SJSA1 (cell line): ENCODE measurements at places on chromosomes 6 and 20. TPM values are rescaled to one million over a fixed set of nuclear protein-coding genes. Genes with fewer than 3 reads are reported as not detected.
A peak's percentile ranks its signal among the peaks of the same experiment; 100 is the strongest.

EEF1A1 gene
- total RNA-seq: 11,857 and 11,916 TPM in 2 replicates

LGSN gene
- total RNA-seq: not detected in 2 replicates

CABLES2 gene
- 6.9 and 14.9 TPM in 2 replicates for total RNA-seq

RIPPLY2 gene
- total RNA-seq: not detected in 2 replicates

GRCh38 chr6:92753956-92754355 lies 665.4 kb downstream of the EPHA7 start:
- DNase-seq: no peak

DNA sequence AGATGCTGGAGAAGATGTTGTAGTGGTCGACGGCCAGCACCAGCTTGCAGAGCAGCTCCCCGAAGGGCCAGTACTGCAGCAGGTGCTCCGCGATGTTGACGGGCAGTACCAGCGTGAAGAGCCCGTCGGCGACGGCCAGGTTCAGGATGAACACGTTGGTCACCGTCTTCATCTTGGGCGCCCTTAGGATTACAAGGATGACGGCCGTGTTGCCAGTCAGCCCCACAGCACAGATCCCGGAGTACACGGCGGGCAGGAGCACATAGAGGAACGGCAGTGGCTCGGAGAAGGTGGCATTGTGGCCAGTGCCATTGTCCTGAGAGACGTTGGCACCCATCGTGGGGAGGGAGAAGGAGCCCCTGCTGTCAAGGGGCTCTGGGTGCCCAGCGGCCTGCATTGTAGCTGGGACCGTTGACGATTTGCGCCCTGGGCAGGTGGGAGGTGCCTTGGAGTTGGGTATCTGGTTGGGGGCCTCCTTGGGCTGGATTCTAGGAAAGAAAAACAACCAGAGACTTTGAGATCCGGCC lies 867 bp downstream of the NPBWR2 start:
- DNase-seq: peak; percentile 29

- no peak for DNase-seq
Measured at GRCh38 chr6:88380618-88381288, 214.6 kb upstream of the CNR1 start.

DNA sequence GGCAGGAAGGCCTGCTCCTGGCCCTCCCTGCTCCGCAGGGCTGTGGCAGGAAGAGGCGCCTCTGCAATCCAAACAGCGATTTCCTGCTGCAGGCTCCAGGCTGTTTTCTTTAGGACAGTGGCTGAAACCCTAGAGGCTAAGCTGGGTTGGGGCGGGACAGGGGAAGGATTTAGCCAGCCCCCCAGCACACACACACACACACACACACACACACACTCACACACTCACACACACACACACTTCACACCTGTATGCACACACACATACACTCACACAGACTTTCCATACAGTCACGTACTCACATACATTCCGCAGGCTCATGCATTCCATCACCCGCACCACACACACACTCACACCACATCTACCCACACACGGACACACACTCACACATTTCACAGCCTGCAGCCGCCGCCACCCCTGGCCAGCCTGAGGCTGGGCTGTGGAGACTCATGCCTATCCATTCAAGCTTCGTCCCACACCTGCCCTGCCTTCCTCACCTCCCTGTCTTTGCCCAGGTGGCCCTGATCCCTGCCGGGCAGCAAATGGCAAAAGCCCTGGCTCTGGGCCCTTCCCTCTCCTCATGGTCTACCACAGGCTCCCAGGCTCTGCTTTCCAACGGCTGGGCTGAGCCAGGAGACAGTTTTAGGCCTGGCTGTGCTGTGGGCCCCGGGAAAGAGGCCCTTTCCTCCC lies 17.9 kb downstream of the MDFI start:
- DNase-seq: no peak

DNA sequence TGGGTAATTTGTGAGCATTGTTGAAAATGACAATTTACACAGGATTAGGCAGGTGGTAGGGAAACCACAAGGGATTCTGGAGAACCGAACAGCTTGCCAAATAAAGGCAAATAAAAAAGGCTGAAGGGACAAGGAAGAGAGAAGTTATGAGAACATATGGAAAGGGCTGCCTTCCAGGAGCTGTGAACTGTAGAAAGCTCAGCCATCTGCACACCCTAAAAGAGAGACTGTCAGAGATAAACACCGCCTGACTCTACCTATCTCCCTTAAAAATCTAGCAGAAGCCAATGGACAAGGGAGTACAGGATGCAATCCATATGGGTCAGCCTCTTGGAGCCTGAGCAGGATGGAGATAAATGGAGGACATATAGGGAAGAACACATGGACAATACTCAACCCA lies 12.7 kb upstream of the SLC17A1 start:
- DNase-seq: no peak
